Renal pelvis (tissue), 12 donors: ENCODE measurements at places on chromosomes 2 and 18. TPM values are rescaled to one million over a fixed set of nuclear protein-coding genes. Genes with fewer than 3 reads are reported as not detected.

DNA sequence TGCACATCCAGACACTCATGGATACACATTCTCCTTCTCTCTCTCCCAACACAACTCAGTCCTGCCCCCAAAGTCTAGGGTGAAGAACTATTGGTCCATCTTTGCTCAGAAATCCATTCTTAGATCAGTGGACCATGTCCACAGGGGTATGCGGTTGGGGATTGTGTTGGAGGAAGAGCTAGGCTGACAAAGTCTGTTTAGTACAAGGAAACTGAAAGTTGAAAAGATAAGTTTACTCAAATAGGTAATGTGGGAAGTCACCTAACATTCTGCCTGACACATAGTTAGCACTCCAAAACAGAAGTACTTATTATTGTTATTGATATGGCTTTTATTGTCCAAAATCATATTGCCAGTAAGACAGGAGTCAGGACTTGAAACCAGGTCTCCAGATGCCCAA, 55.9 kb downstream of the ALK start:
- DNase-seq = no peak

- DNase-seq = no peak
Measured at GRCh38 chr18:49008156-49008555, 57.4 kb upstream of the SMAD7 start.

DNA sequence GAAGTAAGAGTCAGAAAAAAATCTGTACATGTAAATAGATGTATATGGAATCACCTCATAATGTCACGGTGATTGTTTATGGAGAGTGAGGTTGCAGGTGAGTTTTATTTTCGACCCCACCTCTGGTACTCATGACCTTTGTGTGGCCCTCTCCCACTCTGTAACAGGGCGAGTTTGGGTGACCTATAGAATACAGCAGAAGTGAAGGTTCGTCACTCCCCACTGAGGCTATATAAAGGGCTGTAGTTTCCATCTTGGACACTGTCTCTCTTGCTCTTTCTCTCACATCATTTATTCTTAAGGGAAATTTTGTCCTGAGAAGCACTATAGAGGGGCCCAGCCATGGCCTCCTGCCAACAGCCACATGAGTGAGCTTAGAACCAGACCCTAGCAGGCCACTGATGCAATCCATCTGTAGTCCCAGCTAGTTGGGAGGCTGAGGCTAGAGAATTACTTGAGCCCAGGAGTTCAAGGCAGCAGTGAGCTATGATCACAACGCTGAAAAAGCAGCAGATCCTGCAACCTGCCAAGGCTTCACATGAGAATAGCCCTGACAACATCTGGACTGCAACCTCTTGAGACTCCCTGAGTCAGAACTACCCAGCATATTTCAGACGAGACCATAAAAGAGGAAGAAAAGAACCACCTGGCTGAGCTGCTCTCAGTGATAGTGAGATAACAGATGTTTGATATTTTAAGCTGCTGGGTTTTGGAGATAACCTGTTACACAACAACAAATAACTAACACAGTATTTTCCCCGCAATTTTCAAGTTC, 74.3 kb upstream of the SLC1A4 start:
- DNase-seq = peak; percentile 41

- DNase-seq = no peak
Measured at GRCh38 chr2:86038291-86039081, 67.2 kb downstream of the POLR1A start.

DNA sequence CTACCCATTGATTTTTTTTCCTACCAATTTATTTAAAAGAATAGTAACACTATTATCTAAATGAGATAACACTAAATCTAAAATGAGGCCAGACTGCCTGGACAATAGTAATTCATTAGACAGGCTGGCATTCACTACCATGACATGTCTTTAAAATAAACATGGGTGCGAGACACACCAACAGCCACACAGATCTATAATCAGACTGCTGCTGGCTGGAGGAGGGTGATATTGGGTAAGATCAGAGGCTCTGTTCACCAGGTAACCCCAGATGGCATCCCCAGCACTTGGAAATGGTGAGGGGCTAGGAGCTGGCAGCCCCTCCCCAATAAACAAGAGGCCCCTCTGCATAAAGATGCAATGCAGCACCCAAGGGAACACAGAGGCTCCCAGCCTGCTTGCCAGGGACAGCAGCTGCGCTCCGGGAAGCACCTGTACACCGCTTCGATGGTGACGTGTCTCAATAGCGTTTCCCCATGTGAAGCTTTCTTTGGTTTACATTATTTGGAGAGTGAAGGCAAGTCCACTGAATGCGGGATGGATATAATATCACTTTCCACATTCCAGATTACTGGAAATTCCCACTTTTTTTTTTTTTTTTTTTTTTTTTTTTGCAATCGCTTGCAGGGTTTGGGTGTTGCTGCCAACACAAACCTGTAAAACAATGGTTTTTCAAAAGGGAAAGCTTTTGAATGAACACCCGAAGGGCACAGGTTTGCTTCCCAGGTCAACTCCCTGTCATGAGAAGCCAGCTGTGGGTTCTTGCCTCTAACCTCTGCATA, 159.0 kb downstream of the ZNF516 start:
- DNase-seq = no peak

- no peak for DNase-seq
Measured at GRCh38 chr18:60067426-60068210, 167.8 kb downstream of the PMAIP1 start.

DNA sequence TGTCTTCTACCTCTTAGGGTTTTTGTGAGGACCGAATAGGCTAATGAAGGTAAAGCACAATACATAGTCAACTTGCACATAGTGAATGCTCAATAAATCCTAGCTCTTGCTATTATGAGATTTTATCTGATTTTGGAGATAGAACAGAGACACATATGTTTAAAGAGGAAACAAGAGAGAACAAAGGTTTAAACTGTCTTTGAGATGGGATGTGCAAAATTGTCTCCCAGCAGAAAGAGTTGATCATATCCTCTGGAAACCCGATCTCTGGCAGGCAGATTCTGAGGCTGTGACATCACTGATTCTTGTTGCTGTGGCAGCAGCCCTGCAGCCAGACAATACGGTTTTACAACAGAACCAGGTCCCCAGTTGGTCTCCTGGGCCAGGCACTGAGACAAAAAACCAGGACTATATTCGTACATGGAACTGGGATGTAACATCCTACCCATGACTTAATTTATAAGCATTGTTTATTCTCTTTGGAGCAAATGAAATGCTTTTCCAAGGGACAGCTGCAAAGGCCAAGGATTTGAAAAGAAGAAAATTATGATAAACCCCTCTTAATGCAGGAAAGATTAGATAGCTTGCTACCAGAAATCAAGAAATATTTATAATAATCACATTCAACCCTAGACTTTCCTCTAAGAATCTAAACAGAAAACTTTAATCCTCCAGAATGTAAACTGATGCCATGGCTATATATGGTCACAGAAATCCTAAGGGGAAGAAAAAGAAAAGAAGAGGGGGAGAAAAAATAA, 80.2 kb downstream of the SLC8A1 start:
- peak; percentile 74 for DNase-seq

DNA sequence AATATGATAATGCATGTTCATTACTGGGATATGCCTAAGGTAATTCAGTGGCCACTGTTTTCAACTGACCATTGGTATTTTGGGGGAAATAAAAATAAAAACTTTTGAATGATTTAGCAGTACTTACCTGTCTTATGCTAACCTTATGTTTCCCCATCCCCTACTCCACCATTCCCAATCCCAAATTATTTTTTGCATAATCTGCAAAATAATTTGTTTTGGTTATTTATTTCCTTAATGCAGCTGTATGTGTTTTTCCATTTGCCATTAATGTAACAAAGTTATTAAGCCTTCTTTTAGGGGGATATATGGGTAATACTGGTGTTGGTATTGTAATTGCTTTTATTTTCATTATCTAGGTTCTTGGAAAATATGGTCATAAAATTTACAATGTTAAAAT, 213.9 kb upstream of the GULP1 start:
- DNase-seq = no peak

DNA sequence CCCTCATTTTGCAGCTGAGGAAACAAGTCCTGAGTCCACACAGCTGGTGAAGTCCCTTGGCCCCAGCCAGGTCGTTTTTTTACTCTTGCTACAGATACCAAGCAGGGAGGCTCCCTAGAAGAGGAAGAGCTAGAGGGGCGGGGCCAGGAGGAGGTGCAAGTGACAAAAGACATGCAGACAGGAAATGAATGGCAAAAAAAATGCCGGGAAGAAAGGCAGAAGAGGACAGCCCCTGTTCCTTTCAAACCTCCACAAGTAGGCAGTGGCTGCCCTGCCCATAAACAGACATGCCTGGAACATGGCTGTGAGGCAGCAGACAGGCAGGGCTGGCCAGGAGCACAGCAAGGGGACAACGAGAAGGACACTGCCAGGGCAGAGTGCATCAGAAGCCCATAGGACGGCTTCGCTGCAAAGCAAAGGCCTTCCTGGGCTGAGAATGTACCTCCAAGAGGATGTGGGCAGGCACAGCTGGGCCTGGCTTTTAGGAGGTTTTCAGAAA, 108.7 kb downstream of the ZBTB7C start:
- DNase-seq = peak; percentile 12

DNA sequence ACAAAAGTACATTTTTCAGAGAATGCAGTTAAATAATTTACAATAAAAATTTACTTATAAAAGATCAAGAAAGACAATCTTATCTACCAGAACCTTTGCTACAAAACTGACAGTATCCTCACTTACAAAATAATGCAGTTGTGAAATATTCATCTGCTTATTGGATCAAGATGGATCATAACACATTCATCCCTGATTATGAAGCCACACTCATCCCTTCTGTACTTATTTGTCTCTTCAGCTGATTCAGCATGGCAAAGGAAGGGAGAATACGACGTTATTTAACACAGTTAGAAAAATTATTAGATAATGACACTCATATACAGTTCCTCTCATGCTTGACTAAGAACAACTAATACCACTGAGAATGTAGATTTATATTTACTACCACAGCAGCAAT, 46.4 kb downstream of the TCF4 start:
- DNase-seq = no peak

DNA sequence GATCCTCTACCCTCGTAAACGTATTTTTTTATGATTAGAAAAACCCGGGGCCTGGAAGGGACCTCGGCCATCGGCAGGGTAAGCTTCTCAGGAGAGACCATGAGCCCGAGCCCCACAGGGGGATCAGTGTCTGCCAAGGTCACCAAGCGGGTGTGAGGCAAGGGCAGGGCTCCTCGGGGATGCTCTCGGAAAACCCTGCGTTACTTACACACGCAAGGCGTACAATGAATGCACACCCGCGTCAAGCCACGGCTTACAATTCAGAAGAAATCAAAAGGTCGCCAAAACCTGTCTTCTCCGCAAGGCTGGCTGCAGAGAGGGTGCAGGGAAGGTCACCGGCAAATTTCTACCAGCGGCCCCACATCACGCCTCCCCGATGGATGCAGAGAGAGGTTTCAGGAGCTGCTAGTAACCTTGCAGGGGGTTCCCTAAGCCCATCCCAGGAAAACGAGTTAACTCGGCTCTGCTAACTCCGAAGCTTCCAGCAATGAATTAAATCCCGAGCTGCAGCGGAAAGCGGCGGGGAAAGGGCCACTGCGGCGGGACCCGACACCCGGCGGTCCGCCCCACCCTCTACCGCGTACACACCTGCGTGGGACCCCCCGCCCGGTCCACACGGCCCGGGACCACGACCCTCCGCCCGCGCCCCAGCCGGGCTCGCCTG, 638 bp downstream of the ST3GAL5 start:
- no peak for DNase-seq

DNA sequence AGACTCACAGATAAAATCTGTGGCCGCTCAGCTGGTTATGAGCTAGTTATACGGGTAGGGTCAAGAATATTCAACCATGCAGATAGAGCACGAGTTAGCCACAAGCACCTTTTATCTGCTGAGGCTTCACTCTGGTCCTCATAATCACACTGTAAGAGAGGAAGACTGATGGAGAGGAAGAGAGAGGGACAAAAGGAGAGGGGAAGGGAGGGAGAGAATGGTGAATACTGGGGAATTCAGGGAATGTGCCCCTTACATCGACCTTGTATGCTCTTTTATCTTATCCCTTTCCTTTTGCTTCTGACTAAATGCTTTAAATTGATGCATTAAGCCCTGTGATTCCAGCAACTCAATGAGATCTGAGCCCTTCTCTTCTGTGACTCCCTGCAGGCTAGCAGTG, 333.1 kb downstream of the DSEL start:
- DNase-seq = no peak

GRCh38 chr2:121273116-121273515, 11.9 kb downstream of the TFCP2L1 start:
- DNase-seq = no peak

- DNase-seq = no peak
Measured at GRCh38 chr18:61706276-61706915, 186.4 kb downstream of the RNF152 start.

DNA sequence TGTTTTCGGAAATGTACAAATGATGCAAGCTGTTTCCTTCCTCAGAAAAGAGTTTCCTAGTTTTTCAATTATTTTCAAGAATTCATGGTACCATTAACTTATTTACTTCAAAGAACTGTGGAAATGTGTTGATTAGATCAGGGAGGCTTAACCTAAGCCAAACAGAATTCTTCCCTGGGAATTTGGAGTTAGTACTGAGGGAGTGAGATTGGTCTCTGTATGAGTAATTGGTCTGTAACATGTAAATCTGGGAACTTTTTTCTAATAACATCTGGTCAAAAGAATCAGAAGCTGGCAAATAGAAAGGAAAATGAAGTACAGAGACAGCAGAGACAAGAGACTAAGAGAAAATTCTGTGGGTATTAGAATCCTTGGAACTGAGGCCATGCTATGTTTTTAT, 145.8 kb downstream of the BABAM2 start:
- no peak for DNase-seq

GATA6 gene
- 7.2 TPM for polyA plus RNA-seq

LDLRAD4 gene
- polyA plus RNA-seq = 11.3 TPM

PLCD4 gene
- 10.1 TPM for polyA plus RNA-seq

PCARE gene
- polyA plus RNA-seq = 0.46 TPM

LRRTM1 gene
- 41.7 TPM for polyA plus RNA-seq

CD8A gene
- polyA plus RNA-seq = 0.26 TPM

MCEE gene
- 21.8 TPM for polyA plus RNA-seq

CRYBA2 gene
- not detected for polyA plus RNA-seq

KIAA2012 gene
- polyA plus RNA-seq = 0.11 TPM

TM4SF20 gene
- polyA plus RNA-seq = 0.16 TPM
